ENCODE measurements at places on chromosomes 1 and 21.

GRCh38 chr21:46294647-46295176, 8.6 kb downstream of the YBEY start:
- DNase-seq, result no peak

DNA sequence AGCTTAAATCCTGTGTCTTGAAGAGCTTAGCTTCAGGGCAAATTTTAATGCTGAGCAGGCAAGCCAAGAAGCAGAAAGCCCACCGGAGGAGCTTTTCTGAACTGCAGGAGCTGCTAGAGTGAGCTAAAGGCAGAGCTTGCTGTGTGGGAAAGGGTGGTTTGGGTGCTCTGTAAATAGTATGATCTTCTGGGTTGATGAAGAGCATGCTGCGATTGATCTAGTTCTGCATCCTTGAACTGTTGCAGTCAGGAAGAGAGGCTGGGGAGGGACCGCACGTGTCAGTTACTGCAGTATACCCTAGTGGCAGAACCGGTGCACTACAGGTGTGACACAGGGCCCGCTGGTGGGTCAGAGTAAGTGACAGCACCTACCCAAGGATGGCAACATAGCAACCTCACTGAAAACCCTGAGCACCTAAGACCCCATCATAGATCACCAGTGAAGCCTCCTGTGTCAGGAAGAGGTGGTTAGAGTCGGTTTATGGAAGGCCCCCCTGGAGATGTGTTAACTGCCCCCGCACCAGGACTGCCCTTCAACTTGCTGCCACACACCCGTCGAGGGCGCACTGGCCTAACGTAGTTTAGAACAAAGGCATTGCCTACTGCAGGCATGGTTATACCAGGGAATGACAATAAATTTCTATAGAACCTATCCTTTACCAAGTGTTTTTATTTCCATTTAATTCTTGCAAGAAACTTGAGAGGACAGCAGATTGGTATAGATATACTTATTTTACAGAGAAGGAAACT, 146.0 kb upstream of the KIAA0040 start:
- DNase-seq, result no peak

DNA sequence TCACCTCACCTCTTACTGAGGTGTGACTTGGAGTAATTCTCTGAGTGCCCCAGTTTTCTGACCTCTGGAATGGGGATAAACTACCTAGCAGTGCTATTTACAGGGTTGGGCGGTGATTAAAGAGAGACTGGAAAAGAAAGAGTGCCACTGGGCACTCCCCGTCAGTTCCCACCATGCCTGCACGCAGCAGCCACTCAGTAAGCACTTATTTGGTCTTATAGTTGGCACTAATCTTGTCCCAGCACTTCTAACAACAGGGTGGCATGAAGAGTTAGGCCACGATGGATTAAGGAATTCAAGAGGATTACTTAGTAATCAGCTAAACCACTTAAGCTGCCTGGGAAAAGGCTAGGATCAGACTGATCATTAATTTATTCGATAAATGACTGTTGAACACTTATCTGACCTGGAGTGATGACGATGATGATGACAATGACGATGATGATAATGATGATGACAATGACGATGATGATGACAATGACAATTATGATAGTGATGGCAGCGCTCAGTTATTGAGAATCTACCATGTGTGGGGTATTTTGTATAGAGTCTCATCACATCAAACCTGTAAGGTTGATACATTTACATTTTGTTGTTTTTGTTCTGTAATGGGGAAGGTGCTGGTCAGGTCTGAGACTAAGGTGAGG, 5.4 kb downstream of the CITED4 start:
- no peak for DNase-seq

DNA sequence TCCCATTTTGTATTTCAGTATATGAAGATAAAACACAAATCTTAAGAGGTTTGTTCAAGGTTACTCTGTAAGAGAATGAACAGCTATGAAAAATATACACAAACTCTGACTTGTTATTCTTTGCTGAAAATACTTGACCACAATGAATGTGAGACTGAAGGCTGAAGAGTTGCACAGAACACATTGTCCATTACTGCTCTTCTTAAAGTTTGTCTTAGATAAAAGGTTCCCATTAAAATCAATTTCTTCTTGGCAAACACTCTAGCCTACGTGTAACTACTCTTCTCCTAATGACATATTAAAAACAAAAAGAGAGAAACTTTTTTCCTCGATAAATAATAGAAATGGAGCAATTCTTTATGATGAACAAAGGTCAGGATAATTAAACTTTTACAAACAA, 45.2 kb upstream of the RABGAP1L start:
- no peak for DNase-seq

- DNase-seq, result no peak
Observed at GRCh38 chr1:42433369-42433768, 22.5 kb downstream of the ZMYND12 start.

DNA sequence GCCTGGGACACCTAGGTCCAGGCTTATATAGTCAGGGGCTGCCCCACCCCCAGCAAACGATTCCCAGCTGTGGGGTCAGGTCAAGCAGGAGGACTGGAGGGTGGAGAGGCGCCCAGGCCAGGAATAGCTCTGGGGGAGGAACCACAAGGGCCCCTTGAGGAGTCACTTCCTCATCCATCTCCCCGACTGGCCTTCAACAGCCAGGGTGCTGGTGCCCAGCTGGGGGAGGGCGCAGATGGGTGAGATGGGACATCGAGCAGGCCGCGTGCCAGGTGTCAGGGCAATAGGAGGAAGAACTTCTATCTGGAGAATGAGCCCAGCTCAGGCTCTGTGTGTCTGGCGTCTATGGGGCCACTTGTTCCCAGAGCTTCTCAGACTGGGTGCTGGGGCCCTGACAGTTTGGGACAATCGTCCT, 208 bp upstream of the MYBPH start:
- DNase-seq, result peak; percentile 45
